Upper lobe of left lung (tissue), 6 donors: ENCODE measurements at places on chromosomes 1 and 21. TPM values are rescaled to one million over a fixed set of nuclear protein-coding genes. Genes with fewer than 3 reads are reported as not detected.
A peak's percentile ranks its signal among the peaks of the same experiment; 100 is the strongest.

DNA sequence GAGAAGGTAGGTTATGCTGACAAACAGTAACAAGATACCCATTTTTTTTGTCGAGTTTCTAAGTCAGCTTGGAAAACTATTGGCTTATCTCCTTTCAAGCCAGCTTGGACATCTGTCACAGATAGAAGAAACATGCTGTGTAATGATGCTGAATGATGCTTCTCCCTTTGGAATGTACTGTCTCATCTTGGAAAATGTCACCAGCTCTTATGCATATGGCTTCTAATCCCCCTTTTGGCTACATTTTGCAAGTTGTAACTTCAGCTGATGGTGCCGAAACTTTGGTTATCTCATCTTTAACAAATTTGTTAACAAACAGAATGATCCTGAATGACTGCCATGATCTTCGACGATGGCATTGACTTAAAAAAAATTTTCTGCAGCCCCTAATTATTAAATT, 68.8 kb upstream of the ST6GALNAC3 start:
- no peak for DNase-seq

DNA sequence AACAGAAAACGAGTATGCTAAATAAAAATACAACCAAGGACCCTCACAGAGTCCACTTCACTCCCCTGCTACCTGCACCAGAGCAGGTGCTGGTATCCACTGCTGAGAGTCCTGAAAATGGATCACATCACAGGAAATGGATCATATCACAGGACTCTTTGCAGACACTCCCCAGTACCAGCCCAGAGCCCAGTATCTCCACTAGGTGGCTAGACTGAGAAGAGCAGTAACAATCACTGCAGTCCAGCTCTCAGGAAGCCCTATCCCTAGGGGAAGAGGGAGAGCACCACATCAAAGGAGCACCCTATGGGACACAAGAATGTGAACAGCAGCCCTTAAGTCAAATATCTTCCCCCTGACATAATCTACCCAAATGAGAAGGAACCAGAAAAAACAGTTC, 28.0 kb downstream of the AGBL4 start:
- no peak for DNase-seq

DNA sequence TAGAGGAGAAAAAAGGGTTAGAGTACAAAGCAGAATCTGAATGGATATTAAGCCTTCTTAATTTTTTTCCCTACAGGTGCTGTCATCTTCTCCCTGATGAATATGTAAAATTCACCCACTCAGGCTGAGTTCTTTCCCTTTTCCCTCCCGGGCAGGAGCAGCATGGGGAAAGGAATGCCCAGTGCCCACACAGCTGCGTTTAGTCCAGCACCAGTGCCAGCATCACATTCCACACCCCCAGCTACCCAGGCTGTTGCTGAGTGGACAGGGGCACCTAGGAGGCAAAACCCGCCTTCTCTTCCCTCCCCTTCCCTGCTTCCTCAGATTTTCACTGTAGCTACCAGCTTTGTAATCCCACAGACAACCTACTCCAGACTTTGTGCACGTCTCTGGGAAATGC, 3.4 kb upstream of the CADM3 start:
- DNase-seq, result no peak

DNA sequence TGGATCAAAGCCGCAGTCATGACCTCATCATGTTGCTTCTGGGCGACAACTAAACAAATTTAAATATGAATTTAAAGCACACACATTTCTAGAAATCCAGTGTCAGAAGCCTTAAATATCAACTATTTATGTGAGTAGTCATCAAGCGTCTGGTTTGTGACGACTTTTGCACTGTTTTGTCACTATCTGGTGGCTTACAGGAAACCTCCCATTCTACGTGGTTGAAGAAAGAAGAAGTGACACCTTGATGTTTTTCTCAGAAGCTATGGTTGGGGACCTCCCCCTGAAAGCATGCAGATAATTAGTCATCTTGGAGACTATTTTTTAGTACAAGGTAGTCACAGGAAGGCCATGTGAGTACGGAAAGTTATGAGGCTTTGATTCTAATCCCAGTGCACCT, 58.5 kb downstream of the TENT5C start:
- DNase-seq, result no peak

DNA sequence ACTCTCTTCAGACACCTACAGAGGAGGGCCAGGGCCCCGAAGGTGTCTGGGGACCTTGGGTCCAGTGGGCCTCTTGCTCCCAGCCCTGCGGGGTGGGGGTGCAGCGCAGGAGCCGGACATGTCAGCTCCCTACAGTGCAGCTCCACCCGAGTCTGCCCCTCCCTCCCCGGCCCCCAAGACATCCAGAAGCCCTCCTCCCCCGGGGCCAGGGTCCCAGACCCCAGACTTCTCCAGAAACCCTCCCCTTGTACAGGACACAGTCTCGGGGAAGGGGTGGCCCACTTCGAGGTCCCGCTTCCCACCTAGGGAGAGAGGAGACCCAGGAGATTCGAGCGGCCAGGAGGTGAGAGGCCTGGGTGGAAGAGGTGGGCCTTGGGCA, 3.7 kb downstream of the ADAMTSL4 start:
- DNase-seq, result no peak

MFAP2 gene
- total RNA-seq, result 2.1 TPM

DNA sequence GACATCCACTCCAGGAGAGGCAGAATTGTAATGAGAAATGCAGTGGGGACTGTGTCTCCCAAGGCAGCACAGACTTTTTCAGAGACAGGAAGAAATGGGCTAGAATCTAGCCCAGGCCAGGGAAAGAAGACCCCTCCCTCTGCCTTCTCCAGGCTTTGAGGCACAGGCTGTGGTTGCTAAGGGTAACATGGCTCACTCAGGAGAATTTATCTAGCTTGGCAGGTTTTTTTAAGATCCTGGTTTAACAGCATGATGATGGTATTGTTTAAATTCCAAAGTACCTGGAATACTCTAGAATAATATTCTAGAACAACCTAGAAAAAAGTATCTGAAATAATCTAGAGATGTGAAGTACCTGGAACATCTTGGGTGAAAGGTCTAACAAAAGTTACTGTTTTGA, 125.6 kb downstream of the URB2 start:
- DNase-seq, result no peak

DNA sequence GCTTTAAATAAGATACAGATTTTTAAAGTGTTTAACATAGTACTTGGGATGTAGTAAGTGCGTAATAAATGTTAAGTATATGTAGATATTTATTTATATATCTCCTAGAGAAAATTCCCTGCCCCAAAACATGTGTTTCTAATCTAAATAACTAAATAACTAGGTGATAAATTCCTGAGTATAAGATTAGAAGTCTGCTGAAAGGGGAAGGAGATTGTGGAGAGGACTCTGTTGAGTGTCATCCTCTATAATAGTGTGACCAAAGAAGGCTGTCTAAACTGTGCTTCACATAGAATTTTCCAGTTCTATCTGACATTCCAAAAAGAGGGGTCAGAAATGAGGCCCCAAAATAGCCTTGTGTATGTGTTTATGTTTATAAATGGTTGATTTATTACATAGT, 590.5 kb upstream of the ADAMTS5 start:
- no peak for DNase-seq

GRCh38 chr1:160414881-160415280, 14.5 kb downstream of the VANGL2 start:
- no peak for DNase-seq

PTGS2 gene
- total RNA-seq, result 34.3 TPM

DNA sequence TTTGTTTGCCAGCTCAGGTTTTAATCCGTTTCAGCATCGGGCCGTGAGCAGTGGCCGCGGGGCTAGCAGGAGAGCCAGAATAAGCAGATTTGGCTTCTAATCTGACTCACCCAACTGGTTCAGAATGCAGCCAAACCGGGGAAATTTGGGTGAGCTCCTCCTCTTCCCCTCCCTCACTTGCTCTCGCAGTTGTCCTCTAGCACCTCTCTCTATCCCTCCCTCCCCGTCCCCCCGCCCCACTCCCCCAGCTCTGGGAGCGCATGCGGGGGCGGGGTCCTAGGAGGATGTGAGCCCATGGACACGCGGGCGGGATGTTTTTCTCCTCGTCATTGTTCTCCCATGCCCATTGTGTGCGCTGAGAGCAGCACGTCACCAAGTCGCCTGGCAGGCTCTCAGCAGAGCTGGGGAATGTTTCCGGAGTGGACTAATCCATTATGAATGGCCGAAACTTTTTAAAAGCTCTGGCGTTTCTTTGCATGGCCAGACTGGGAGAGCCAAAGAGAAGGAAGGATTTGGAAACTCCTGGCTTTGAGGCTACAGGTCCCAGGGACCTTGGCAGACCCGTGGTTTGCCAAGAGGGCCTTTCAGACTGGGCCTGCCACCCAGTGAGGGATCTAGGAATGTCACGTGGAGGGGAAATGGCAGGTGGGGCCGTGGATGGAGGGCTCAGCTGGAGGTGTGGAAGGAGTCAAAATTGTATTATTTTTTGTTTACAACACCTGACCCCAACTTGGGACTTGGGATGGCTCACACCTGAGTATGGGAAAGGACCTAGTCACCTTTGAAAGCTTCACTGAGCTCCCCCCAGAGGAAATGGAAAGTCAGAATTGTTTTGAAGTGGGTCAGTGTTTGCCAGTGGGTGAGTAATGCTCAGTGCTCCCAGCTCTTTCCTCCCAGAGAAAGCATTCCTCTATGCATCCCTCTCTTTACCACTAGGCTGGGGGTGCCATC, 39.2 kb downstream of the CDK18 start:
- peak; percentile 84 for DNase-seq

DNA sequence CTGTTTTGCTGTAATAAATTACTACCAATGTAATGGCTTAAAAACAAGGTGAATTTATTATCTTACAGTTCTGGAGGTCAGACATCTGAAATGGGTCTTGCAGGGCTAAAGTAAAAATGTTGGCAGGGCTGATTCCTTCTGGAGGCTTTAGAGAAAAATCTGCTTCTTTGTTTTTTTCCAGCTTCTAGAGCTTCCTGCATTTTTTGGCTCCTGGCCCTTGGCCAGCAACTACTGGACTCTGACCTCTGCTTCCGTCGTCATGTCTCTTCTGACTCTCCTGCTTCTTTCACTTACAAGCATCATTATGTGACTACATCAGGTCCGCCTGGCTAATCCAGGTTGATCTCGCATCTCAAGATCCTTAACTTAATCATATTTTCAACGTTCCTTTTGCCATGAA, 350.9 kb downstream of the S1PR1 start:
- DNase-seq, result no peak

- DNase-seq, result no peak
Measured at GRCh38 chr1:28470146-28470545, 35.7 kb upstream of the RCC1 start.

TFF2 gene
- total RNA-seq, result not detected

HSD3B1 gene
- not detected for total RNA-seq

GRCh38 chr1:231407049-231407448, 15.0 kb downstream of the EGLN1 start:
- DNase-seq, result no peak

- DNase-seq, result no peak
Measured at GRCh38 chr1:44275991-44276405, 62.7 kb downstream of the DMAP1 start.

TCHHL1 gene
- not detected for total RNA-seq

DBT gene
- total RNA-seq, result 6.3 TPM

DNA sequence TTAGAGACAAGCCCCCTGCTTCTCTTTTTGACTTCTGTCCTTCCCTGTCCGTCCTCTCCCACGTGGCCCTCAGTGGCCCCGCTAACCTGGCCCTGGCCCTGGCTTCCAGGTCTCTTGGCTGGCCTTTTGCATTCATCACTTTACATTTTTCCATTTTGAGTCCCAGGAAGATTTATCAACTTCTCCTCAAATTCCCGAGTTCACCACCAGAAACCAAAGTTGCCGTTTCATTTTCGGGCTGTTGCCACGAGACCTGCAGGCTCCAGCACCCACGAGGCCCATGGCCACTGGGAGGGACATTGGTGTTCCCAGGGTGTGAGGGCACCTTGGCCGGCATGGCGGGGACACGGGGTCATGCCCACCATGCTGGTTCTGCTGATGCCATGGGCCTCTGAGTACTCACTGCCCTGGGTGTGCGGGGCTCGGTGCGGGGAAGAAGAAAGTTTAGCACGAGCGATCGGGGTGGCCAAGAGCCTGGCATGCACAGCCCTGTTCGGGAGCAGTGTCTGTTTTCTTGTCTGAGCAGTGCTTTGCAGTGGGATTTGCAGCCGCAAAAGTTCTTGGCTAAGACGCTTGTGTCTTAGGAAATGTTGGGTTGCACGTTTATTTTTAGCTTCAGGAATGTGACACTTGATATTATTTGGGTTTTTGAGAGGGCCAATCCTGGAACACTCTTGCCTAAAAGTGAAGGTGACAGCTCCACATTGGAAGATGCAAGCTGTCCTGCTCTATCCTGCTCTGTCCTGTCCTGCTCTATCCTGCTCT, 40.4 kb upstream of the ADARB1 start:
- no peak for DNase-seq

DNA sequence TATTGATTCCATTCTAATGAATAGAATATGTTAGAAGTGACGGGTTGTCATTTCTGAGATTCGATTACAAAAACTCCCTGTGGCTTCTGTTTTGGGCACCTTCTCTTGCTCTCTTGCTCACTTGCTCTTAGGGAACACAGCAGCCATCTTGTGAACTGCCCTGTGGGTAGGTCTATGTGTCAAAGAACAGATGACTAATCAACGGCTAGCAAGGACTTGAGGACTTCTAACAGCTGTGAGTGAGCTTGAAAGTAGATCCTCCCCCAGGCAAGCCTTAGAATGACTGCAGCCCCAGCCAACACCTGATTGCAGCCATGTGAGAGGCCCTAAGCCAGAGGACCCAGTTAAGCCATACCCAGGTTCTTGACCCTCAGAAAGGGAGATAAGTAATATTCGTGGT, 49.3 kb downstream of the AZIN2 start:
- no peak for DNase-seq

DNA sequence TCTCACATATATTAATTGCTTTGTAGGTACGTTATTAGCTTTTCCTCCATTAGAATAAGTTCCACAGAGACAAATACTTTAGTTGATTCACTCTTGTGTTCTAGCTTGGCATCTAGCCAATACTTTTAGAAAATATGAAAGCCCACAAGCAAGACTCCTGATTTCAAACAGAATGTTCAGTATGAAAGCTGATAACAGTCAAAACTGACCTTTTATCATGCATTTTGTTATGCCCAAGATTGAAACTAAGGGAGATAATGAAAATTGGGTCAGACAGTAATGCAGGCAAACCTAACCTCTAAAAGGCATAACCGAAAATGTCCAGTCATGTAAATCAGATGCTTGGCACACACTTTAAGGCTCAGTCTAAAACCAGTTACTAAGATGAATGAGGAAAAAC, 61.7 kb downstream of the ERICH3 start:
- DNase-seq, result no peak

- no peak for DNase-seq
Measured at GRCh38 chr21:16264319-16264718, 534.5 kb downstream of the USP25 start.
